ENCODE measurements at places on chromosomes 16 and 17.
A peak's percentile ranks its signal among the peaks of the same experiment; 100 is the strongest.

GRCh38 chr16:72166954-72167561 is 4.9 kb downstream of the PMFBP1 start:
- DNase-seq, result no peak

GRCh38 chr16:17723531-17724134 is 252.9 kb upstream of the XYLT1 start:
- no peak for DNase-seq

DNA sequence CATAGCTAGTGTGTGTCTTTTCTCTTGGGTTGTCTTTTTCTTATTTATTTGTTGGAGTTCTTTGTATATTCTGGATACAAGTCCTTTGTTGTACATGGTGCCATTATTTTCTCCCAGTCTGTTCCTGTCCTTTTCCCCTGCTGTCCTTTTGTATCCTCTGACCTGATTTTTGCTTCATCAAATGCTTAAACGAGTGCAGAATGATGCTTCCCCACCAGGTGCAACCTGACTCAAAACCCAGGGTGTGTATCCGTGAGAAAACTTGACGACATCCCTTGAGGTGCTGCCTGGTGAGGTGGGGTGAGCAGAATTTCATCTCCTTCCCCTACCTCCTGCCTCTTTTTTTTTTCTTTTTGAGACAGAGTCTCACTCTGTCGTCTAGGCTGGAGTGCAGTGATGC is 88.6 kb downstream of the NTN1 start:
- DNase-seq, result no peak

DNA sequence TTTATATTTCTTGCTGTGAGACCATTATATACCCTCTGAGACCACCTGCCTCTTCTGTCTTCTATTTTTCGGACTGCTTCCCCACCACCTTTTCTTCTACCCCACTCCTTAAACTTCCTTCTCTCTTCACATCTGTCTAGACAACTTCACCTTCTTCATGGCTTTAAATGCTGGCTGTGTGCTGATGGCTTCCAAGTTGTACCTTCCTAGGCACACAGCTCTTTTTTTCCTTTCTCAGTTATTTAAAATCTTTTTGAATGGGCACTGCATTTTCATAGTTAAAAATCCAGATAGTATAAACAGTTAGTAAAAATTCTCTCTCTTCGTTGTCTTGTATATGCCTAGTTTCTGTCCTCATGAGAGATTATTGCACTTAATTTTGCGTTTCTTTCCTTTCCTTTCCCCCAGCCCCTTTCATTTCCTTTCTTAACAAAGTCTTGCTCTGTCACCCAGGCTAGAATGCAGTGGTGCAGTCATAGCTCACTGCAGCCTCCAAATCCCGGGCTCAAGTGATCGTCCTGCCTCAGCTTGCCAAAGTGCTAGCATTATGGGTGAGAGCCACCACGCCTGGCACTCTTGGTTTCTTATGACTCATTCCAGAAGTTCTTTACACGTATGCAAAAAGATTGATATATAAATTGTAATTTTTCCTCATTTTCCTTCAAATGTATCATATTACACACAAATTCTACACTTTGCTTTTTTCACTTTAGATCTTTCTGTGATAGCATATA is 114.3 kb downstream of the NPIPB5 start:
- DNase-seq, result no peak

GRCh38 chr16:11038777-11039176 is 94.4 kb downstream of the CLEC16A start:
- DNase-seq, result no peak

DNA sequence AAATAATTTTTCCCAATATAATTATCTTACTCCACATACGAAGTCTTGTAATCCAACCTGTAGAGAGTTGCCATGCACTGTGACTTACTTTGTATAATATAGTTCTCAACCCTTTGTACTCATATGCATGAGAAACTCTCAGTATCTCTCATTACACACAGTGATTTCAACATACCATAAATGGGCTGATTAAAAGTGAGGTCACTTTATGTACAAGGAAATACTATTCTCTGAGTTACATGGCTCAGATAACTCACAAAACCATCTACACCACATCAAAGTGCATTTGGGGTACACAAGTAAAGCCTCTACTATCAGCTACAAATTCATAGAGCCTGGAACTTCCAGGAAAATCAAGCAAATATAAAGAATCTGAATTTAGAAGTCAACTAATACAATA is 27.9 kb downstream of the SLFN12 start:
- peak; percentile 97 for DNase-seq

GRCh38 chr17:19979917-19980770 is 2.5 kb upstream of the AKAP10 start:
- DNase-seq, result no peak

DNA sequence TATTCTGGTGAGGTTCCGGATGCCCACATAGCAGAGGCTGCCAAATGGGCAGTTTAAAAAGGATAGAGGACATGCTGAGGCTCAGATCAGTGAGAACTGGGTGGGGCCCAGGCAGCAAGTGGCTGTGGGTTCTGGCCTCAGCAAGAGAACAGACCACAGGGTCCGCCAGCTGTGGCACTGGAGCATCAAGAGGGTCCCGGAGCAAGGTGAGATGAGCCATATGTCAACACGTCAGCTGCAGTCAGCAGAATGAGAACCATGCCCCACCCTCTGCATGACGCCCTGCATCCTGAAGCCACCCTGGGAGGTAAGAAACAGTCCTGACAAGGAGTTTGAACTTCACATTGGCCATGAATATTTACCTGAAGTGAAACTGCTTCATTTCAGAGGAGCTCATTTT is 20.1 kb upstream of the CCL5 start:
- DNase-seq, result no peak

DNA sequence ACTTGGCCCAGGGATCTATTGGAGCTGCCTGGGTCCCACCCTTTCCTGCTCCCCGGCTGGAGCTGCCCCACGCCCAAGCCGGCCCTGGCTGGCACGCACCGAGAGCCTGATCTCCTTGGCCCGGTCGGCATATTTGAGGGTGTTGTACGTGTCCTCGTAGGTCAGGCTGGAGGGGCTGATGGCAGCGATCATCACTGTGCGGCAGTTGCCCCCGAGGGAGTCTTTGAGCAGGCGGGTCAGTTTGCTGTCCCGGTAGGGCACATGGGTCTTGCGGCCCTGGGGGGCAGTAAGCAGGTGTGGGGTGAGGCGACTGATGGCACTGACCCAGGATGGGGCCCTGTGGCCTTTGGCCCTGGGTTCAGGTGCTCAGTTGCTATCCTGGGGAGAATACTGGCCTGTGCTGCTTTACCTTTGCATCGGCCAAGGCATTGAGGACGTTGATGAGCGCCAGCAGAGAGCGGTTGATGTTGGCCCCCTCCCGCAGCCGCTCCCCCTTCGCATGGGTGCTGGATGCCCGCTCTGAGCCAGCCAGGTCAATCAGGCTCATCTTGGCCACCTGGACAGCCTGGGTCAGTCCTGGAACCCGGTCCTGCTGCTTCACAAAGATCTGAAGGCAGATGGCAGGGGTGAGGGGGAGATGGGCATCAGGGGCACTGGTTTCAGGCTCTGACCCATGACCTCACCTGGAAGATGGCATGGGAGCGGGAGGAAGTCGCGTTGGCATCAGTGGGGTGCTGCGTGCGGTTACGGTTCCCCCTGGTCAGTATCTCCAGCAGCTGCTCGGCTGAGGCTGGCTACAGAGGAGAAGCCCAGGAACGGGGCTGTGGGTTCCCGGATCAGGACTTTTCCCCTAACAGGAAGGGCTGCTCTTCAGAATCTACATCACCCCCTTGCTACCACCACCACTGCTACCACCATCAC is 13.5 kb downstream of the KIF18B start:
- DNase-seq, result no peak

- DNase-seq, result no peak
These were observed 8.6 kb downstream of the GNA13 start for GRCh38 chr17:65047941-65048340.

DNA sequence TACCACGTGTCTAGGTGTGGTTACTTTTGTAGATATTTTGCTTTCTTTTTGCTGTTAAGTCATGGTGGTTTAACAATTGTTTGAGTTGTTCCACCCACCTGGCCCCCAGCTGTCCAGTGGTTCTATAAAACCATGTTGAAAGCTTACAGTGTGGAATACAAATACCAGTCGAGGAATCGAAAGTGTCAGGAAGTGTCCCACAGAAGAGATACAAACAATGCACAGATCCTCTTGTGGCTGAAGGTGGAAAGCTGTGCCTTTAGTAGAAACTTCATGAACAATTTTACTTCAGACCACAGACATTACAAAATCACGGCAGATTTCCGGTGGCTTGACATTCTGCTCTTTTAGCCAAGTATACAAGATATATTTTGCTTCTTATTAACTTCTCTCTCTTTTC is 782.4 kb upstream of the SOX9 start:
- DNase-seq, result peak; percentile 47

- DNase-seq, result no peak
These were observed 4.2 kb upstream of the MAFG start for GRCh38 chr17:81931557-81932332.

All from SW480 (cell line).